NK-92 treated with Interleukin-12 subunit alpha and Interleukin-12 subunit beta, amount 100 ng/mL, for 24 hours (cell line): ENCODE measurements at places on chromosomes 16 and 17.

DNA sequence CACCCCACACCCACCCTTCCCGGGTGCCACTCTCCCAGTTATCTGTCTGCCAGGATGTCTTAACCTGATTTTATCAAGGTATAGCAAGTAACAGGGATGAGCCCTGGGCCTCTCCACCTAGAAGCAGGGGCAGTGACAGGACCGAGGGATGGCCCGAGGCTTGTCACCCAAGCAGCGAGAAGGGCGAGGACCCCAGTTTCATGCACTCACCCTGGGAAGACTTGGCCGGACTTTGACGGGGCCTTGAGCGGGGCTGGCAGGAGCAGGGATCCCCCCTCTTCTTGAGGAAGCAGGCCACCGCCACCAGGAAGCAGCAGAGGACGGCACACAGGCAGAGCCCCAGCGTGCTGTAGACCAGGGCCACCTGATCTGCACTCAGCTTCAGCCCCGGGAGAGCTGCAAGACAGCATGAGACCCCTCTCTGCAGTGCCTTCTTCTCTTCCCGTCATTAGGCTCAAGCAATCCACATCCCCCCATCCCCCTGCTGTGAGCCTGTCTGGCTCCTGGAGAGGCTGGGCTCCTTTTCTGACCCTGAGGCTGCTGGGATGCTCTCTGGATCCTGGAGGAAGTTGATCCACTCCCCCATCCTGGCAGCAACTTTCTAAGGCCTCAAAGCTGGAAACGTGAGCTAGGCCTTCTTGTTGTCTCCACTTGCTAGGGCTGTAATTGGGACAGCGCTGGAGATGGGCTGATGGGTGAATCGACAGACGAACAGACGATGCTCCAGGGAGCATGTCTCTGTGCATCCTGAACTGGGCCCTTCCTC lies 31.6 kb downstream of the TNFRSF13B start:
- DNase-seq, result no peak

- DNase-seq, result no peak
These were observed 458.6 kb upstream of the GOT2 start for GRCh38 chr16:59192551-59193199.

DNA sequence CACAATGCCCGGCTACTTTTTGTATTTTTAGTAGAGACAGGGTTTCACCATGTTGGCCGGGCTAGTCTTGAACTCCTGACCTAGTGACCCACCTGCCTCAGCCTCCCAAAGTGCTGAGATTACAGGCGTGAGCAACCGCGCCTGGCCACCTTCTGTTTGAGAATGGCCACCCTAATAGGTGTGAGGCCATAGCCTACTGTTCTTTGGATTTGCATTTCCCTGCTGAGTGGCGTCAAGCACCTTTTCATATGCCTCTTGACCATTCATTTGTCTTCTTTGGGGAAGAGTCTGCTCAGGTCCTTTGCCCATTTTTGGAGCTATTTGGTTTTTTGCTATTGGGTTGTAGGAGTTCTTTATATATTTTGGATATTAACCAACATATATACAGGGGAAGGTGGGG lies 276.7 kb downstream of the PARN start:
- DNase-seq, result no peak

DNA sequence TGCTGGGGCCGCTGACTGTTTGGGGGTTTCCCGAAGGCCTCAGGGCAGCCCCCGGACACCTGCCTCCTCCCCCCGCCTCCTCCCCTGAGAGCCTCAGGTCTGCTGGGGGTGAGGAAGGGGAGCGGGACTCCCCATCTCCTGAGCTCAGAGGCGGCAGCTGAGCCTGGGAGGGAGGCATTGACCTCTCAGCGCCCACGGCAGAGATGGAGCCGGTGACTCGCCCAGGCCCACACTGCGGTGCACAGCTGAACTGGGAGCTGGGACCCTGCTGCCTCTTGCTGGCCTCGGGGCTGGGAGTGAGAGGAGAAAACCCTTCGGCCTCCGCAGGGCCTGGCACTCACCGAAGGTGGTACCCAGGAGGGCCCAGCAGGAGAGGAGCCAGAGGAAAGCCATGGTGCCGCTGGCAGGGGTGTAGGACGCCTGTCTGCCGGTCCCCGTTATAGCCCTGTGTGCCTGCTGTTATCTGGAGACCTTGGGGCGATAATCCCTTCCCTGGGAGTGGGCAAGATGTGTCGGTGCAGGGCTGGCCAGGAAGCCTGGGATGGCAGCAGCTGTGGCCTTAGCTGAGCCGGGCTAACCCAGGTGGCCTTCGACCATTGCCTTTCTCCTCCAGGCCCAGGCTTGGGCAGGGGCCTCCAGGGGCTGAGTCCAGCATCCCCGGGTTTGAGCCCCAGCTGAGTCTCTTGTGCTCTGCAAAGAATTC lies at the start of gene CTRB2:
Gene CTRB2, minus strand, starts transcription at position 413 of the 703 bp plus-strand sequence. Its CDS starts 20 bp downstream, at position 393.
- DNase-seq, result no peak

DNA sequence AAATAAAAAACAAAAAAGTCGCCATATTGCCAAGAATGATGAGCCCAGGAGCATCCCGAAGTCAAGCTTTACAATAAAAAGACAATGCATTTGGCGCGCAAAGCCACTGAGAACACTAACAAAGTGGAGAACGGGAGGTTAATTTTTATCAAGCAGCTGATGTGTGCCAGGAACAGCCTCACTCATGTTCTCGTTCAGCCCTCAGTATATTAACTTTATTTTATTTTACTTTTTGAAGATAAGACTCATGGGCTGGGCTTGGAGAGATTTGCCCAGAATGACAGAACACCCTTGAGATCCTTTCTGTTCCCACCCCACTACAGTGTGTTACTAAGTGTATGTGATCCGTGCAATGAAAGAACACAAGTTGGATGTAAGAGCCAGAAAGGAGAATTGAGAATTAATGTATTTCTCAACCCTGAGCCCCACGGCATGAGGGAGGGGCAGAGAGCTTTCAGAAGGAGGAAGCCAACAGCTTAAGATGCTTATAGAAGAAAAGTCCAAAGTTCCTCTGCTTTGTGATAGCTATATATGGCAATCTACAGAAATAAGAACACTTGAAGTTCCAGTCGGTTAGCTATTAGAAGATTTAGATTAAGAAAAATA lies 48.4 kb downstream of the COTL1 start:
- DNase-seq, result no peak

DNA sequence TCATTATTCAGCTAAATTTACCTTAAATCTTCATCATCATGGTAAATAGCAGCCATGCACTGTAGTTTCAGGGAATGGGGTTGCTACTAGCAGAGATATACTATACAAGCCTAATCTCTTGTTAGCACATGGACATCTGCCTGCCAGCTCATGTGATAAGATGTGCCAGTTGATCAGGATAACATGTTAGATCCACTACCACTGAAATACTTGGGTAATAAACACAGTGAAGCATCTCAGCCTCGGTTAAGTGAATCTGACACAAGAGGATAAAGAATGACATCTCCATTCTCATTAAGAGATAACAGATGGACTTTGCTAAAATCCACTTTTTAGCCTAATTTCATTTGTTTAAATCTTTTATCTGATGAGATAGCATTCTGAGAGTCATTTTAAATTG lies 256.1 kb downstream of the CDH8 start:
- DNase-seq, result no peak

- DNase-seq, result no peak
These were observed 6.6 kb downstream of the ALOX12 start for GRCh38 chr17:7002288-7003047.
